ENCODE measurements at places on chromosomes 6 and 20.

- no peak for DNase-seq
Observed at GRCh38 chr6:55445648-55446204, 118.5 kb downstream of the GFRAL start.

- no peak for DNase-seq
Observed at GRCh38 chr6:40845553-40845952, 193.5 kb downstream of the UNC5CL start.

- no peak for DNase-seq
Observed at GRCh38 chr6:157982102-157982562, 469 bp downstream of the SYNJ2 start.

GRCh38 chr20:46021361-46022359 lies 7.4 kb upstream of the SLC12A5 start:
- no peak for DNase-seq

GRCh38 chr6:139243536-139243935 lies 48.3 kb downstream of the TXLNB start:
- DNase-seq, result no peak

Data from epithelial cell of proximal tubule (primary cell).